ENCODE measurements at places on chromosomes 3 and 15. TPM values are rescaled to one million over a fixed set of nuclear protein-coding genes. Genes with fewer than 3 reads are reported as not detected.

DNA sequence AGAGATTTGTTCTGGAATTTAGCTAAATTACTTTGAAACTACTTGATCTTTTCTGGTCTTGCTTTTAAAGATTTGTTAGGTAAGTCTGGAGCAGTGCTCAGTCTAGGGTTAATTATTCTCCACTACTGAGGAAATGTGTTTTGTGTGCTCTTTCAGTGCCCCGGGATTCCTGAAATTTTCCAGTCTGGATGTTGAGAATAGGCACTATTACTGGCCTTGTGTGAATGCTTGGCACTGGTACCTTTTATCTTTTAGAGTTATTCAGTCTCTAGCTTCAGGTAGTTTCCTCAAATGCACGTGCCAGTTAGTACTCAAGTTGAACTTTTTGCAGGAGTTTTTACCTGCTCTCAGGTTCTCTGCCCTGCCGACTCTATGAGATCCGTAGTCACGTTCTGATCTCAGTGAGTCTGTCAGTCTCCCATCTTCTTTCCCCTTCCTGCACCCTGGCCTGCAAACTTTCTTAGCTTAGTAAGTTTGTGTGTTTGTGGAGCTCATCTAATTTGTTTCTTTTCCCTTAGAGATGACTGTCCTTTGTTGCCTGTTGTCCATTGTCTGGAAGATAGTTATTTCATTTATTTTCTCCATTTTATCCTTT, 39.5 kb downstream of the TCF12 start:
- no peak for DNase-seq

GRCh38 chr15:38225381-38225780, 27.3 kb upstream of the SPRED1 start:
- DNase-seq = peak; percentile 68

GRCh38 chr15:69127306-69127705, 33.1 kb upstream of the GLCE start:
- DNase-seq = no peak

DNA sequence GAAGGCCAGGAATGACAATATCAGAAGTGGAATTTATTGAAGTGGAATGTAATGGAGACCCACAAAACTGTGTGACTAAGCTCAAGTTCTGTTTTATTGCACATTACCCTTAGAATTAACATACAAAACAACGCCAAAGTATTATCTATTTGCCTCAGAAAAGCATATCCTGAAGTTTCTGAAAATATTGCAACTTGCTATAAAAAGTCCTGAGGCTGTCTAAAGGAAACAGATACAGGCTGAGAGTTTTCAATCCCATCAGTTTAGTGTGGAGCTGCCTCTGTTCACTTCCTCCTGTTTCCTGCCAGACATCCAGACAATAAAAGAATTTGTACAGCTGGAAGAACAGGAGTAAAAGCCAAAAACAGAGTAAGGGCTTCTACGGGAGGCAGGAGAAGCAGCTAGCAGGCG, 108.8 kb downstream of the FBN1 start:
- no peak for DNase-seq

DNA sequence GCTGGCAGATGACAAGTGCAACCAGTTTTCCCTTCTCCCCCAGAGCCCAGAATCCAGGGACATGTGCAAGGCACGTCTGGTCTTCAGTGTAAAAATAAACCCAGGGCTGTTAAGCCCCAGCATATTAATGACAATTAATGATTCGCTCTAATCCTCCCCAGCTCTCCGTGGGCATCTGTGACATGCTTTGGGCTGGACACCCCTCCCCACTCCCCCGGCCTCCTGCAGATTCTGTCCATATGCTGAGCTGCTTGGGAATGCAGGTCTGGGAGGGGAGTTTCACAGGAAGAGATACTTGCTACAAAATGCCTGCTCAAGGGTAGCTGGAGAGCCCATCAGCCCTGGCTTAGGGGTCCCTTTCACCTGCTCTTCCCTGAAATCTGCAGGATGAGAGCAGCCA, 43.0 kb upstream of the NTRK3 start:
- no peak for DNase-seq

- DNase-seq = no peak
Observed at GRCh38 chr3:46664971-46665762, 28.3 kb downstream of the ALS2CL start.

- DNase-seq = no peak
Observed at GRCh38 chr3:137554242-137554641, 209.9 kb upstream of the SOX14 start.

DNA sequence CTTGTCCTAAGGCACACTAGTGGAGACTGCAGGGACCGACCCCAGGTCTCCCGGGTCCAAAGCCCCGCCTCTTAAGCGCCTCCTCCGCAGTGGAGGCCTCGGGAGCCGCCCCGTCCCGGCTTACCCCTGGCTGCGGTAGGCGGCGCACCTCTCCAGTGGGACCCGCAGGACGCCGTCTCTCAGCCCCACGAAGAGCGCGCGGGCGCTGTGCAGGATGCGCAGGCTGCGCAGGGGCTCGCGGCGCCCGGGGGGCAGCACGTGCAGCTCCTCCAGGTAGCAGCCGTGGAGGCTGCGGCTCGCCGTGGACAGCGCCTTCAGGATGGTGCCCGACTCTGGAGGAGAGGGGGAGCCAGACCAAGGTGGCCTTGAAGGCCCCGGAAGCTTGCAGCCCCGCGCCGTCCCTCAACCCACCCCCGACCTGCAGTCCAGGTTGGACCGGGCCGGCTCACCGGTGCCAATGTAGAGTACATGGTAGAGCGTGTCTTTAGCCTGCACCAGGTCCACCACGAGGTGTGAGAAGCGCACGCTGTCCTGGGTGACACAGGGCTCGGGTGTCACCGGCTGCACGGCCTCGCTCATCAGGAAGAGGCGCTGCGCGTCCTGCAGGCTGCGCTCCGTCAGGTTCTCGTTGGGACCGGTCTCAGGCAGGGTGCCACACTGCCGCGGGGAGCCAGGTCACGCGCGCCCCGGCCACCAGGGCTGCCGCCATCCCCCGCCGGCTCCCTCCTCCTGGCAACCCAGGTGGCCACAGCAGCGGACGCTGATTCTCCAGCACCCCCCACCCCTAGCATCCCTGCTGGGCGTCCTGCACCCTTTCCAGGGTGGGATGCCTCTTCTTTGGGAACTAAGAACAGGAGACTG, 105.5 kb downstream of the SEMA5B start:
- peak; percentile 14 for DNase-seq

DNA sequence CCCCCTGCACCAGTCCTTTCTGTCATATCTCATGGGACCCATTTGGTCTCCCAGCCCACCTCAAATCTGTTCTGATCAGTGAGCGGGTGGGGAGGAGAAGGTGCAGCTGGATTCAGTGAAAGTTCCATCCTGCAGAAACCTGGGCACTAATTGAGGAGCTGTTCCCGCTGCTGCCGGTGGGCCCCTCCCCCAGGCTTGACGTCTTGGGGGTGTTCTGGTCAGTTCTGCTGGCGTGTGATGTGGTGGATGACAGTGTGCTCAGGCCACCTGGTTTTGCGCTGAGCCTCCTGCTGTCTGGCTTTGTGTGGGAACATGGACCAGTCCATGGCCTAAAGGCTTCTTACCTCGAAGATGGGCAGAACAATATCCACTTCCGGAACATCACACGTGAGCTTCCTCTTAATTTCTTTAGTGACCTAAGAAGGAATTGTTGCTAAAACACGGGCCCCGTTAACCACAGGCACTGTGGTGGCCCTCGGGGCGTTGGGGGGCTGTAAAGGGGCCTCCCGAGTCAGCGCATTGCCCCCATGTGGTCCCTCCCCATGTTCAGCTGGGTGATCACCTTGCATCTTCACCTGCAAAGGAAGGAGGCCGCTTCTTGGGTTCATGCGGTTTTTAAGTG, 59.7 kb downstream of the RGMA start:
- DNase-seq = no peak

The PLAAT1 gene
- 21.1 TPM for total RNA-seq

The IGDCC3 gene
- 0.24 TPM for total RNA-seq

The GUCA1C gene
- total RNA-seq = not detected

The COX17 gene
- 78.4 TPM for total RNA-seq

The SLC12A8 gene
- 0.69 TPM for total RNA-seq

The ESYT3 gene
- total RNA-seq = 0.05 TPM

The CHRFAM7A gene
- 0.40 TPM for total RNA-seq
